ENCODE measurements at places on chromosomes 12 and 14.

- no peaks in the 10 kb centered on the region for H3K4me1 ChIP-seq
- H3K27me3 ChIP-seq = no peaks in the 10 kb centered on the region
- no peaks in the 10 kb centered on the region for H3K36me3 ChIP-seq
- no peak overlapping the region for H3K4me3 ChIP-seq
- H3K27ac ChIP-seq = no peak overlapping the region
Observed at GRCh38 chr12:74021937-74022336, 515.7 kb upstream of the ATXN7L3B start.

- DNase-seq = no peak
- no peak overlapping the region for H3K4me3 ChIP-seq
- no peaks in the 10 kb centered on the region for H3K27me3 ChIP-seq
Observed at GRCh38 chr12:82757059-82757458, 70.4 kb downstream of the TMTC2 start.

GRCh38 chr12:3243376-3244084 lies 166.4 kb downstream of the TSPAN9 start:
- no peak overlapping the region for H3K27ac ChIP-seq
- H3K36me3 ChIP-seq = no peaks in the 10 kb centered on the region
- H3K4me3 ChIP-seq = no peak overlapping the region
- no peaks in the 10 kb centered on the region for H3K4me1 ChIP-seq
- DNase-seq = no peak

GRCh38 chr12:62758216-62758615 lies 176.7 kb downstream of the PPM1H start:
- H3K36me3 ChIP-seq = no peaks in the 10 kb centered on the region
- no peak for DNase-seq
- H3K27ac ChIP-seq = no peak overlapping the region
- no peak overlapping the region for H3K4me3 ChIP-seq
- H3K27me3 ChIP-seq = peaks cover 10% of the 10 kb centered on the region

DNA sequence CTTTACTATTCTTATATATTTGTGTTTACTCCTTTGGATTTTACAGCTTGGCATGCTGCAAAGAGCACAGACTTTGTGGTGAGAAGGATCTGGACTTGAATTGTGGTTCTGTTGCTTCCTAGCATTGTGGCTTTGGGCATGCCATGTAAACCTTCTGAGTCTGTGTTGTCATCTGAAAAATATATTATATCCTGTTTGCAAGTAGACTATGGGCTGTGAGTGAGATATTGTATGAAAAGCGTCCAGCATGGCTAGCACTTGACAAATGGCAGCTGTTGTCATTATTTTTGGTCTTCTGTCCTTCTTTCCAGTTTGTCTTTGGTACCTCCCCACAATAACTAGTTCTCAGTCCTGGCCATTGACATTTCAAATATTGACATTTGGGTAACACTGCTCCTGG lies 61.8 kb upstream of the DACT1 start:
- no peak overlapping the region for H3K4me3 ChIP-seq
- no peak for DNase-seq
- H3K36me3 ChIP-seq = no peaks in the 10 kb centered on the region
- no peaks in the 10 kb centered on the region for H3K27me3 ChIP-seq
- H3K4me1 ChIP-seq = peaks cover 21% of the 10 kb centered on the region
- H3K27ac ChIP-seq = no peak overlapping the region

DNA sequence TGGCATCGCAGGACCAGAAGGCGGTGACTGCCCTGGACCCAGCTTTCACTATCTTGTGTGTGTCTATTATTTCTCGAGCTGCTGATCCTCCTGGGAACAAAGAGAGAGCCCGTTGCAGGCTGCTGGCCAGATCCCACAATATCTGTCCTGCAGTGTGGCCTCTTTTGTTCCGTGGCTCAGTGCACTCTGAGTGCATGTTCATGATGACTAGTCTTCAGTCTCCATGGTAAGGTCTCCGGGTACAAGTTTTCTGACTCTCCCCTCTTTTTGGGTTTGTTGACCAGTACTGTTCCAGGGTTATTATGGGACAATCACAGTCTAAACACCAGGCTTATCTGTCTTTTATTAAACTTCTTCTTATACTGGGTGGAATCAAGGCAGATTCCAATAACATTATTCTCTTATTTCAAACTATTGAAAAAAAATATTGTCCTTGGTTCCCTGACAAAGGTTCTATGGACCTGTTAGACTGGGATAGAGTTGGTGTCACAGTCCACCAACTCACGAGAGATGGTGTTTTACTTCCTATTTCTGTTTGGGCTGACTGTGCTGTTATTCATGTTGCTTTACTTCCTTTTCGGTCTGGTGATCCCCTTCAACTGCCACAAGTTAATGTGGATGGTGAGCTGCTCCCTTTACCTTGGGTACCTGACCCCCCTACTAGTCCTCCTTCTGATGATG lies 192.9 kb upstream of the ALG10B start:
- no peaks in the 10 kb centered on the region for H3K27me3 ChIP-seq
- H3K36me3 ChIP-seq = no peaks in the 10 kb centered on the region
- no peaks in the 10 kb centered on the region for H3K4me1 ChIP-seq
- H3K27ac ChIP-seq = no peak overlapping the region

- no peak overlapping the region for H3K4me3 ChIP-seq
- no peak overlapping the region for H3K27ac ChIP-seq
- no peak for DNase-seq
- no peaks in the 10 kb centered on the region for H3K4me1 ChIP-seq
Observed at GRCh38 chr14:93712079-93712837, 76.0 kb downstream of the PRIMA1 start.

DNA sequence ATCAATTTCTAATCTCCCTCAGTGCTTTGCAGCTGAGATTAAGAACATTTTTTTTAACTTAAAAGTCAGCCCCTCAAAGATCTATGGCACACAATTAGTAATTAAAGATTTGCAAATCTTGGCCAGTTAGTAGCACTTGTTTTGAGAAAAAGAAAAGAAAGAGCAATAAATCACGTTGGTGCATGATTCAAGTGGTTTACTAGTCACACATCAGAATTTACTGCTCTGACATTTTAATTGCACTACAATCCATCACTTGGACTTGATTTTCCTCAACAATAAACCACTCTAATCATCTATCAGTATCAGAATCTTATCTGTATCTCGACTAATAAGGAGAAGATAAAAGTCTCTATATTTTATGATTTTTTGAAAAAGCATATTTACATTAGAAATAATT lies 154.3 kb downstream of the HELB start:
- no peak overlapping the region for H3K27ac ChIP-seq
- no peak overlapping the region for H3K4me3 ChIP-seq
- DNase-seq = no peak
- H3K27me3 ChIP-seq = peaks cover 15% of the 10 kb centered on the region

DNA sequence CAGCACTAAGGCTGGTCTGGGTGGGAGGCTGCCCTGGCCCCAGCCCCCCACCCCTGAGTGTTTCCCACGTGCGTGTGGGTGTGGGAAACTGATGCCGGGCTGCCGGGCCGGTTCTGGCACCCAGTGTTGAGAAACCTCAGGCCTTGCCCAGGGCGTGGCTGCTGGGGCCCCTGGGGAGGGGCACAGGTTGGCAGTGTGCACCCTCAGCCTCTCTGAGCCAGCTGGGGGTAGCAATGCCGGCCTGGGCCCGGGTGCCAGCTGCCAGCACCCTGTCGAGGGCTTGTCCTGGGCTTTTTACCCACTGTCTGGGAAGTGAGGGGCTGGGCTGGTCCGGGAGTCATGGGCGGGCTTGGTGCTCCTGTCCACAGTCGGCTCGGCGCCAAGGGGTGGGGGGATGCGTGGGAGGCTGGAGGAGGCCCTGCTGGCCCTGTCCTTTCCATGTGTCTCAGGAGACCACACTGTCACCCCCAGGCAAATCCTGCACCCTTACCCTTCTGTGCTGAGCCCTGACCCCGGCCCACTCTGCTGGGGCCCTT lies 15.7 kb downstream of the ASPG start:
- H3K27ac ChIP-seq = no peak overlapping the region
- no peak for DNase-seq
- no peaks in the 10 kb centered on the region for H3K4me1 ChIP-seq
- H3K4me3 ChIP-seq = no peak overlapping the region

- H3K4me1 ChIP-seq = peaks cover 2% of the 10 kb centered on the region
- H3K27me3 ChIP-seq = no peaks in the 10 kb centered on the region
Observed at GRCh38 chr12:109589240-109589590, 15.6 kb downstream of the MVK start.

DNA sequence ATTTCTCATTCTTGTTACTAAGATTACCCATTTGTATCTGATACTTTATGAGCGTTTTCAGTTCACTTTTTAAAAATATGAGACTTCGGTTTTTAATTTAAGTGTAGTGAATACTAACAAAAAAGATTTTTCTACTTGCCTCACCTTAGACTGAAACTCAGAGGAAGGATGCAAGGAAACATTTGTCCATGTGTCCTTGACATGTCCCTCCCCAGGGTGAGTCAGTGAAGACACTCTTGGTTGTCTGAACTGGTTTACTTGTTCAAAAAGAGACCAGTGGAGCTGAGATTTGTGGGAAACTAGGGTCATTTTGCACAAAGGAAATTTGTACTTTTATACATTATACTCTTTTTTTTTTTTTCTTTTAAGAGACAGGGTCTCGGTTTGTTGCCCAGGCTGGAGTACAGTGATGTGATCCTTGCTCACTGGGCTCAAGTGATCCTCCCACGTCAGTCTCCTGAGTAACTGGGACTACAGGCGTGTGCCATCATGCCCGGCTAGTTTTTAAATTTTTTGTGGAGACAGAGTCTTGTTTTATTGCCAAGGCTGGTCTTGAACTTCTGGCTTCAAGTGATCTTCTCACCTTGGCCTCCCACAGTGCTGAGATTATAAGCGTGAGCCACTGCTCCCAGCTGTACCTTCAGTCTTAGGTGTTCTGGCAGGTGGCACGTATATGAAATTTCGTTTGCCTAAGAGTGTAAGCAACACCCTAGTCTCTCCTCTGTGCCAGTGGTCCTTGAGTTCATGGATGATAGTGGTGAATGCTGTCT lies 56.7 kb downstream of the PPFIBP1 start:
- peaks cover 15% of the 10 kb centered on the region for H3K4me1 ChIP-seq
- DNase-seq = no peak
- H3K27ac ChIP-seq = no peak overlapping the region
- H3K27me3 ChIP-seq = peaks cover 1% of the 10 kb centered on the region

- H3K4me3 ChIP-seq = no peak overlapping the region
- no peak overlapping the region for H3K27ac ChIP-seq
- no peak for DNase-seq
- H3K36me3 ChIP-seq = no peaks in the 10 kb centered on the region
- no peaks in the 10 kb centered on the region for H3K4me1 ChIP-seq
Observed at GRCh38 chr12:97630875-97631274, 168.3 kb downstream of the RMST start.

DNA sequence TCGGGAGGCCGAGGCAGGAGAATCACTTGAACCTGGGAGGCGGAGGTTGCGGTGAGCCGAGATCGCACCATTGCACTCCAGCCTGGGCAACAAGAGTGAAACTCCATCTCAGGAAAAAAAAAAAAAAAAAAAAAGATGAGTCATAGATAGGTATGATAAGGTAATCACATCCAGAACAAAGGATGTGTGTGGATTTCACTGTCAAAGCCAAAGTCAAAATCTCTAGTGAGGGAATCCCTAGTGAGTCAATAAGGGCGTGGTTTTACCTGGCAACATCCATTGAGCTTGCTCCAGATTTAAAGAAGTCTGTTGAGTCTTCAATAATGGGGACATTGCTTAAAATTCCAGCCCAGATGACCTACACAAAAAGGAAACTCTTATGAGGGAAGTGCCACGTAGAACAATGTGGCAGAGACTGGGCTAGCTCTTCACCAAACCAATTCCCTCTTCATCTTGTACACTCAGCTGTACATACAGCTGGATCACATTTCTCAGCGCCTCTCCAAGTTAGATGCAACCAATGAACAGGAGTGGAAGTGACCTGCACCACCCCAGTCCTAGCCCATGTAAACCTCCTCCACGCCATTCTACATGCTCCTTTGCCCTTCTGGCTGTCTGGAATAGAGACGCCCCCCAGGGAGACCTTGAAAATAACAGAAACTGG lies 23.4 kb downstream of the ALDH1L2 start:
- peaks cover 2% of the 10 kb centered on the region for H3K4me1 ChIP-seq
- no peak overlapping the region for H3K27ac ChIP-seq
- no peak for DNase-seq
- H3K4me3 ChIP-seq = no peak overlapping the region
- H3K36me3 ChIP-seq = peaks cover 10% of the 10 kb centered on the region
- peaks cover 3% of the 10 kb centered on the region for H3K27me3 ChIP-seq

- no peaks in the 10 kb centered on the region for H3K36me3 ChIP-seq
- DNase-seq = no peak
- H3K27me3 ChIP-seq = no peaks in the 10 kb centered on the region
- H3K4me3 ChIP-seq = no peak overlapping the region
Observed at GRCh38 chr12:24198070-24198469, 248.6 kb upstream of the SOX5 start.

DNA sequence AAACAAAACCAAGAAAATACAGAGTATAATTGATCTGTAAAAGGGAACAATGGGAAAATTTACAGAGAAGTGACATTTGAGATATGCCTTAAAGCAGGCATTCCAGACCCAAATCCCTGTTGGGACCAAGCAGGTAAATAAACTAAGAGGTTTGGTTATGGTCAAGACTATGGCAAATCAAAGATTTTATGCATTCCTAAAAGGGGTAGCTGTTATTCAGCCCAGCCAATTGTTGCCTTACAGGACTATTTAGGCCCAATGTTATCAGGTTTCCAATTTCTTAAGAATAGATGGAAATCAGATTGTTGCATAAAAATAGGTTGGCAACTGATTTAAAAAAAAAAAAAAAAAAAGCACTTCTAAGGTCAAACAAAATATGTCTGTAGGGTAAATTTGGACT lies 5.3 kb downstream of the DNAI7 start:
- H3K27me3 ChIP-seq = peaks cover 3% of the 10 kb centered on the region
- H3K27ac ChIP-seq = no peak overlapping the region
- H3K4me1 ChIP-seq = peaks cover 23% of the 10 kb centered on the region
- H3K4me3 ChIP-seq = no peak overlapping the region
- no peak for DNase-seq
- H3K36me3 ChIP-seq = no peaks in the 10 kb centered on the region

- no peak overlapping the region for H3K4me3 ChIP-seq
- DNase-seq = no peak
- no peak overlapping the region for H3K27ac ChIP-seq
- H3K27me3 ChIP-seq = no peaks in the 10 kb centered on the region
- H3K36me3 ChIP-seq = no peaks in the 10 kb centered on the region
Observed at GRCh38 chr14:28102814-28103213, 663.8 kb upstream of the FOXG1 start.

DNA sequence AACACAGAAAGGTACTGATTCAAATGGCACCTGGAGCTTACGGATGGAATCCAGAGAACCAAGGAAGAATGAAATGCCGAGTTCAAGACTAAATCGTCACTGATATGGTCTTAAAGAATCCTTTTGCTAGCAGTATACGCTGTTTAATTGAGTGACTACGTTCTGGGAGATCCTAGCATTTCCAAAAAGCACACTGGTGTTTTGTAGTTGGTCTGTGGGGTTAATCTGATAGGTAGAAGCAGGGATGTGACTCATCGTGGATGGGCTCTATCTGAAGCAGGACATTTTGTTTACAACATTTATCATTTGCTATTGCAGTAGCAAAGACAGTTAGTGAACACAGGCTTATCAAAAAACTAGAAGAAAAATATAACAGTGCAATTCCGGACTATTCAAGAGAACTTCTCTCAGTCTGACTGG lies 169.2 kb upstream of the HMGA2 start:
- peaks cover 15% of the 10 kb centered on the region for H3K4me1 ChIP-seq
- no peak for DNase-seq

GRCh38 chr12:114918535-114919233 lies 234.7 kb upstream of the TBX3 start:
- DNase-seq = no peak
- H3K27ac ChIP-seq = no peak overlapping the region
- no peaks in the 10 kb centered on the region for H3K4me1 ChIP-seq

Data from activated T-helper 2 cell treated with anti-CD3 and anti-CD28 coated beads, Interferon-gamma antibody, Interleukin-2, Interleukin-4, amounts not matched to agents 10 μg/mL and 5 μg/mL and 100 μg/mL, durations not matched to agents 14 hours and 24 hours and 36 hours (primary cell).